Retinal pigment epithelial cell (primary cell): ENCODE measurements at places on chromosomes 7 and 10.

DNA sequence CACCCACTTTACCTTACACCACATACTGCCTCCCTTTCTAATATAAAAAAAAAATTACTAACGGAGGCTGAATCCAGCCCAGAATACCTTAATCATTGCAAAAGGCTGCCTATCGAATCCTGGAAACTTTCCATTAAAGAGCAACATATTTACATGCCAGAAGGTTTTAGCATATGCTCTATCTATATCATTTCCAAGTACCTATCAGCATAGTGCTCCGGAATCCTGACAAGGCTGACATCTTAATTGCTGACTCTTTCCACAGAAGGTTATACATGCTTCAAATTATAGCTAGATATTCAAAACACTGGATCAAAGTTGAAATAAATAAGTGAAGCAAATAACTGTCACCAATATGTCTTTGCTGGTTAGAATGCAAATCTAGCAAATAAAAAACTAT lies 170.9 kb upstream of the CDK1 start:
- DNase-seq: no peak

GRCh38 chr10:124296121-124296812 lies 122.5 kb downstream of the OAT start:
- no peak for DNase-seq

DNA sequence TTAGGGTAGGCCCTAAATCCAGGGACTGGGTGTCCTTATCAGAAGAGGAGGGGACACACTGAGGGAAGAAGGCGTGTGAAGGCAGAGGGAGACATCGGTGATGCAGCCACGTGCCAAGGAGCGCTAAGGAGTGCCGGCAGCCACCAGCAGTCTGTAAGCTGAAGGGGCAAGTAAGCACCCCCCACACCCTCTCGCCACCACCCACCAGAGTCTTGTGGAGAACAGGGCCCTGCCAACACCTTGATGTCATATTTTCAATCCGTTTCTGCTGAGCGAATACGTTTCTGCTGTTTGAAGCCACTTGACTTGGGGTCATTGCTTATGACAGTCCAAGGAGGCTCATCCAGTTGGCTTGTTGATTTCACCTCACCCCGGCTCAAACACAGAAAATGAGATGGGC lies 37.9 kb downstream of the RGS10 start:
- no peak for DNase-seq

DNA sequence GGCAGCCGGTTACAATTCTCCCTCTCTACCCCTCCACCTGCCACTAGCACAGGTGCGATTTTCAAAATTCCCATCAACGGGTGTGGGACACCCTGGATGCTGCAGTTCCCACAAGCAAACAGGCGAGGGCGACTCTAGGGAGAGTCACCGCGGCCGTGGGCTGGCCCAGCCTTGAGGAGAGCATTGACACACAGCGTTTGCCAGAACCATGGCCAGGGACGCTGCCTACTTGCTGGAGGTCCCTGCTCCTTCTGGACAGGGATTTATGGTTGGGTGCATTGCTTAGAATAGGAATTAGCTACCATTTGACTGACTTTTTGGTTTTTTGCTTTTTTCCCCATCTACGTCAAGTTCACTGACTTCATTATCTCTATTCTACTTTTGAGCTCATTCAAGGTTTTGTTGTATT lies 19.0 kb upstream of the CLDN4 start:
- no peak for DNase-seq

DNA sequence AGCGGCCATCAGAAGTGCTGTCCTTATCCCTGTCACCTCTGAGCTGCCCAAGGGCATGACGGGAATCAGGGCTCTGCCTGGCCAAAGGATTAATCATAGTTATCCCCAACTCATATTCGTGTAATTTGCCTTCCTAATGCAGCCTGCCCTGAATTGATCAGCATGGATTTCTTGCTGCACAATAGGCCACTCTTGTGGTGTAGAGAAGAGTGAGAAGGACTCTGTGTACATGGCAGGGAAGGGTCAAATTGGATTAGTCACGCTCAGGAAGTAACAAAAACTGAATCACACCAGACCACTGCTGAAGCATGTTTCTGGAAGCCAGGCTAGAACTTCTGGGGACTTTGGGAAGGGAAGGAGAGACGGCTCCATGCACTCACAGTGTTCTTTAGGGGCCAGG lies 227.0 kb downstream of the BUB3 start:
- DNase-seq: no peak

DNA sequence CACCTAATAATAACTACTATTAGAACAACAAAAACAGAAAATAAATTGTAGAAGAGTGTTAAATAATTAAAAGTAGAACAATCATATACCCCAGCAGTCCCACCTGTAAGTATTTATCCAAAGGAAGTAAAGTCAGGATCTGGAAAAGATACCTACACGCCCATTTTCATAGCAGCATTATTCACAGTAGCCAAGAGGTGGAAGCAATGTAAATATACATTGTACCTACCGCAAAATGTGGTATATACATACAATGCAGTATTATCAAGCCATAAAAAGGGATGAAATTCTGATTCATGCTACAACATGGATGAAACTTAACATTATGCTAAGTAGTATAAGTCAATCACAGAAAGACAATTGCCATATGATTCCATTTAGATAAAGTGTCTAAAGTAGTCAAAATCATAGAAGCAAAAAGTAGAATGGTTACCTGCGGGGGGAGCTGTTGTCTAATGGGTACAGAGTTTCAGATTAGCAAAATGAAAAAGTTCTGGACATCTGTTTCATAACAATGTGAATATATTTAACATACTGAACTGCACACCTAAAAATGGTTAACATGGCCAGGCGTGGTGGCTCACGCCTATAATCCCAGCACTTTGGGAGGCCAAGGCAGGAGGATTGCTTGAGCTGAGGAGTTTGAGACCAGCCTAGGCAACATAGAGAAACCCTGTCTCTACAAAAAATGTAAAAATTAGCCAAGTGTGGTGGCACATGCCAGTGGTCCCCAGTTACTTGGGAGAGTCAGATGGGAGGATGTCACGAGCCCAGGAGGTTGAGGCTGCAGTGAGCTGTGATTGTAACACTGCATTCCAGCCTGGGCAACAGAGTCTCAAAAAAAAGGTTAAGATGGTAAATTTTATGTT lies 6.0 kb upstream of the TMED4 start:
- DNase-seq: no peak

GRCh38 chr7:112982441-112983063 lies 104.1 kb downstream of the GPR85 start:
- no peak for DNase-seq

DNA sequence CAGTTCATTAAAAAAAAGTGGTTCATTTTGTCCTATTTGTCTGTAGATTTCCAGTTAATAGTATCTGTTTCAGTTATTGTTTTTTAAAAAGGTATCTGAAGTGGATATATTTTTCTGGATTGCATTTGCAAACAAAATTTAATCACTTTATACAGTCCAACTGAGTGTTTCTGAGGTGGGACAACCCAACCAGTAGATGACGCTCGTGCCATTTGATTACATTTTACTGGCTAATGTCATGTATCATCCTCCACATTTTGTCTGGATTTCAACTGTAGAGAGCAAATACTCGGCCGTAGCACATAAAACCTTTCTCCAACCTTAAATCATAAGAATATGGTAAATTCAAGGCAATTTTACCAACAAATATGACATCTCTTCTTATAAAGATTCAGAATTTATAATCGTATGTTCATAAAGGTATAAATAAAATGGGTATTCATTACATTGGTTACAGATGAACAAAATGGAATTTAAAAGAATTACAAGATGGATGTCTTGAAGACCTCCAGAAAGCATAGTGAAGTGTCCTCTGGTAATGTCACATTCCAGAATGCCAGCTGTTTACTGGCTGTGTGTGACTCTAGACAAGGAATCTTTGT lies 789.0 kb downstream of the PHTF2 start:
- DNase-seq: no peak

DNA sequence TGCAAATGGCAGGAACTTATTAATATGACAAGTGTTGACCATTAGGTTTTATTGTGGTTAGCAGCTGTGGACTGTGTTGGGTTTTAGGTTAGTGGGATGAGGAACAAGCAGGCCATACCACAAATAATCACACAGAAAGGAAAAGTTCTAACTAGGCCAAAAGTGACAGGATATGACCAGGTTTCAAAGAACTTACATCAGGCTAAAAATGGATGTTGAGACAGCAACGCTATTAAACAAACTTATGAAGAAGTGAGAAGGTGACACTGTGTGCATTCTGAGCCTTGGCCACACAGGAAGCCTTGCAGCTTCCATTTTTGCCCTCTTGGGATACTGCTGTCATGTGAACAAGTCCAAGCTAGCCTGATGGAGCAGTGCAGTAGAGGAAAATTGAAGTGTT lies 568.8 kb downstream of the HTR7 start:
- no peak for DNase-seq

GRCh38 chr10:96619120-96619519 lies 32.3 kb upstream of the TM9SF3 start:
- DNase-seq: no peak

DNA sequence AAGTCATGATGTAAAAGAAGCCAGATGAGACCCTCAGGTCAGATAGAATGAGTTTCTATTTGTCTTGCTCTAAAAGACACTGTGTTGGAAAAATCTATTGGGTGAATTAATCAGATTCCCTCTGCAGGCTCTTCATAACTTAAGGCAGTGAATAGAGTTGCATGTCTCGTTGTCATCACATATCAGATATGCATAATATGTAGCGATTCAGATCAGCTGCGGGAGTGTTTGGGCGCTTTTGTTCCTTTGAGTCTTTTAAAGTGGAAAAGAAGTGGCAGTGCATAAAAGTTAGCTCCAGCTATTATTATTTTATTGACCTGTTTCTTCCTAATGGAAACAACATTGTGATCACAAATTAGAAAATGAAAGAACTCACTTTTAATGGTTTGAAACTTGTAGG lies 84.4 kb downstream of the CDK14 start:
- no peak for DNase-seq

DNA sequence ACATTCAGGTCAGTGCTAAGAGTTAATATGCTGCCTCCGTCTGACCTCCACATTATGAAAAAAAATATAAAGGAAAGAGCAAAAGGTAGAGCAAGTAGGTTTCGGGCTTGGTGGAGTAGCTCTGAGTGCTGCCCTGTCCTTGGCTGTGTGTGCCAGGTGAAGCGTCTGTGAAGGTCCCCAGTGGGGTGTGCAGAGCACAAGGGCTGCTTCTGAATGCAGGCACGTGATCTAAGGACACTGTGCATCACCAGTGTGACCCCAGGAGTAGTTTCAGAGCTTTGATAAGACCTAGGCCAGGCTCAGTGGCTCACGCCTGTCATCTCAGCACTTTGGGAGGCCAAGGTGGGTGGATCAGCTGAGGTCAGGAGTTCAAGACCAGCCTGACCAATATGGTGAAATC lies 36.0 kb downstream of the KLF6 start:
- no peak for DNase-seq

DNA sequence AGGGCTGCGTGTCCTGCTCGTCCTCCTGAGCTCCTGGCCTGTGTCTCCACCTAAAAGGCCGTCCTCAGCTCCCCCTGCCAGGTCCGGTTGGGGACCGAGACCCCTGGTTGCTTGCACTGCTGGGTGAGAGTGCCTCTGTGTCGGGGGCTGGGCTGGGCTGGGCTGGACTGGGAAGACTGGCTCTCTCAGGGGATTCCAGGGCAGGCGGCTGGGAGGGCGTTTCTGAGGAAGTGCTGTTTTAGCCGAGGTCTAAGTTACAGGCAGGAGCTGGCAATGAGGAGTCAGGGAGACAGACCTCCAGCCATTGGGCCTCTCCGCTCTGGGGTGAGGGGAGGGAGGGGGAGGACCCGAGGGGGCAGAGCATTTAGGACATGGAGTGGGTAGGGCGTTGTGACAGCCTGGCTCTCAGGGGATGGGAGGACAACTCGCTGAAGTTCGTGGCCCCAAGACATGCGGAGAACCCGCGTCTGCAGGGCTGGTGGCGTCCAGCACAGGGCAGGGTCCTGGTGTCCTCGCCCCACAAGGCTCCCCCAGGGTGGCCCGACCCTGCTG lies 20.9 kb downstream of the FOXK1 start:
- DNase-seq: no peak

- DNase-seq: no peak
Observed at GRCh38 chr7:365593-365992, 75.6 kb downstream of the FOXL3 start.

DNA sequence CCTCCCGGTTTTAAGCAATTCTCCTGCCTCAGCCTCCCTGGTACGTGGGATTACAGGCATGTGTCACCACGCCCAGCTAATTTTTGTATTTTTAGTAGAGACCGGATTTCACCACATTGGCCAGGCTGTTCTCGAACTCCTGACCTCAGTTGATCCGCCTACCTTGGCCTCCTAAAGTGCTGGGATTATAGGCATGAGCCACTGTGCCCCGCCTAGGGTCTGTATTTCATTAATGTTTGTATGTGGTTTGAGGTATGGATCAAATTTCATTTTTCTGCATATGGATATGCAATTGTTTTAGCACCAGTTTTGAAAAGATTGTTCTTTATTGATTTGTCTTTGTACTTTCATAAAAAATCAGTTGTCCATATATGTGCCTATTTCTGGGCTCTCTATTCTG lies 26.0 kb downstream of the CYP26A1 start:
- DNase-seq: no peak

- DNase-seq: no peak
Observed at GRCh38 chr7:81725003-81725811, 44.6 kb downstream of the HGF start.

DNA sequence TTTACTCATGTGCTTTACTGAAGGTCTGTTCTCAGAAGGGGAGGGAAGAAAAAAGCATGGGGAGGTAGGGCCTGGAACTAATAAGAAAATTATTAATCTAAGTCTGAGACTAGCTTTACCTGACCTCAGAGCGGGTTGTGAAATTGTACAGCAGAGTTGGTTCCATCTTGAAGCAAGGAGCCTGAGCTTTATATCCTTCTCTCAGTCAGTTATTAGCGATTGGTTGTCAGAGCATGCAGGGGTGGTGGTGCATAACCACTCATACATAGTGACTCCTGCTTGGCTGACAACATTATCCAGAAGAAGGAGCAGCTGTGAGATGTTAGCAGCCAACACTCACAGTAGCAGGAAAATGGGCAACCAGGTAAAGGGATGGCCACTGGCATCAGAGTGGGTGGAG lies 976.3 kb upstream of the LRRTM3 start:
- no peak for DNase-seq

GRCh38 chr7:26388256-26388655 lies 96.6 kb downstream of the SNX10 start:
- DNase-seq: no peak

- no peak for DNase-seq
Observed at GRCh38 chr10:18483516-18484186, 167.7 kb downstream of the NSUN6 start.

DNA sequence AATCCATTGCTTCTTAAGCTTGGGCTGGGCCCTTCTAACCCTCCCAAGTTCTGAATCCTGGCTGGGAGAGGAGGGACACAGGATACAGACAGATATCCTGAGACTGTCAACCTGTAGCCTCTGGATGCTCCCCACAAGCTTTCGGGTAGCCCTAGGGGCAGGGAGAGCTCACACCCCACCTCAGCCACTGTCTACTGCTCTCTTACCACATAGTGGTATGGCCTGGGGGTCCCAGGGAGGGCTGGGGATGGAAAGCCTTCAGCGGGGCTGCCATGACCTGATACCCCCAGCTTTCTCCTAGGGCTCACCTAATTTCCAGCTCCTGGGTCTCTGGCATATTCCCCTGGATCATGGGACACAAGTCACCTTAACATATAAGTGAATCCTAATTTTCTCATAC lies 25.1 kb downstream of the CRHR2 start:
- no peak for DNase-seq

GRCh38 chr10:62244785-62245467 lies 23.7 kb downstream of the RTKN2 start:
- no peak for DNase-seq
